Fibroblast of villous mesenchyme (primary cell): ENCODE measurements at places on chromosomes 11 and 22.

GRCh38 chr22:27358096-27358870 lies 443.3 kb downstream of the MN1 start:
- DNase-seq: no peak

GRCh38 chr11:90284171-90284570 lies 61.3 kb upstream of the CHORDC1 start:
- no peak for DNase-seq

DNA sequence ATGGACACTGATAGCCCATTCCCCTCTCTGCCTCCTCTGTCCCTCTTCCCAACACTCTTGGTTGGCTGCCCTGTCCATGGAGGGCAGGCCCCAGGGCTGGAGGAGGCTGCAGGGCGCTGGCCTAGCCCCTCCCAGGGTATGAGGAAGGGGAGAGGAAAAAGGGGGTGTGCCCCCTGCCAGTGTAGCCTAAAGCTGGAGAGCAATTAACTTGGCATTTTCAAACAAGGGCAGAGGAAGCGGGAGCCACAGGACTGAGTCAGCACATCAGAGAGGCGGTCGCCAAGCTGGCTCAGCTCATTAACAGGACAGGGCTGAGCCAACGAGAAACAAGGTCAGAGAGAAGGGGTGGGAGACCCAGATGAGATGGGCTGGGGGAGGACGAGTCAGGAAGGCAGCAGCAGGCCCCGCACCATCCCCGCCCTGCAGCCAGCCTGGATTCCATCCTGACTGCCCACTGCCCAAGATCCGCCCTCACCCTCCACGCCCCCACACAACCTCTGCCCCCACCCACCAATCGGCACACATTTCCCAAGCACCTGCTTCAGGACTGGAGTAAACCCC lies 76.3 kb downstream of the BUD13 start:
- no peak for DNase-seq

DNA sequence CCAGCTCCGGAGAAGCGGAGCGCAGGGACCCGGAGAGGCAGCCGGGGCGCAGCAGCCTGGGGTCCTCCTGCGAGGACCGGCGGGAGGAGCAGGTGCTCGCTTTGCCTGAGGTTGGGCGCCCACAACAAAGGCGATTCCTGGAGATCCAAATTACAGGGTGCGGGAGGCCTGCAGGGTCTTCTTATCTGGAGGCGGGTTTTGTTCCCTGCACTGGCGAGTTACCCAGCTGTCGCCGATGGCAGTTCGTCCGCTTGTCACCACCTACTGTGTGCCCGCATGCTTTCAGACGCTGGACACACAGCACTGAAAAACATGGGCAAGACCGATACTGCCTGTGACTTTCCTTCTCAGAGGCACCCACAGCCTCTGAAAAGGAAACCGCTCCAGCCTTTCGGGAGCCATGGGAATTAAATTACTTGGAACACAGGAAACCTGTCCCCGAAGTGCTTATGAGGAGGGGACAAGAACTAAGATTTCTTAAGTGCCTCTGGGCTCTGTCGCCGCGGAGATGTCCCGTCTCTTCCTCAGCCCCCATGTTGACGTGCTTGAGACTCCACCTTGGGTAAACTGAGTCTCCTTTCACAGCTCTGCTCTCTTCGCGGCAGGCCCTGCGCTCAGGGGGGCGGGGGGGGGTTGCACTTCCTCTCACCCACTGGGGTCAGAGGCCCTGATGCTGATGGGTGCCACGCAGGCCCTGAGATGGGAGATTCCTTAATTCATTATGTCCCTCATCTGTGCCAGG lies 1.3 kb upstream of the ZFTA start:
- no peak for DNase-seq

DNA sequence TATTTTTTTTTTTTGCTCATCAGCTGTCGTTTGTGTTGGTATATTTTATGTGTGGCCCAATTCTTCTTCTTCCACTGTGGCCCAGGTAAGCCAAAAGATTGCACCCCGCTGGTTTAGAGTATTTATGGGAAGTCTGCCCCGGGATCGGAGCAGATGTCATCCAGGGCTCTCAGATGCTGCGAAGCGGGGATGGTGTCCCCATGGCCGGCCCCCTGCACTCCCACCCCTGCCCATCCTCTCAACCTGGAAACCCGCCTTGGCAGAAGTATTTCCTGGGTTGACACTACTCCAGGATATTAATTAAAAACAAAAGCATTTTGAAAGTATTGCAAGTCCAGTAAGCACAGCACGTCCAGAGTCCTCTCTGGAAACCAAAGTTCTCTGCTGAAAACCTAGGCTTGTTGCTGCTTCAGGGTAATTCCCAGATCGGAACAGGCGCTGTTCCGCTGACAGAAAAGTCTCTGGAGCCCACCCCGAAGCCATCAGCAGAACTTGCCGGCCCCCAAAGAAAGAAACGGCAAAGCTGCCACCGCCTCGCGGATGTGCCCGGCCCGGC lies 833 bp downstream of the SCUBE2 start:
- no peak for DNase-seq

- DNase-seq: no peak
These were observed 21.5 kb downstream of the CAT start for GRCh38 chr11:34460278-34460677.

DNA sequence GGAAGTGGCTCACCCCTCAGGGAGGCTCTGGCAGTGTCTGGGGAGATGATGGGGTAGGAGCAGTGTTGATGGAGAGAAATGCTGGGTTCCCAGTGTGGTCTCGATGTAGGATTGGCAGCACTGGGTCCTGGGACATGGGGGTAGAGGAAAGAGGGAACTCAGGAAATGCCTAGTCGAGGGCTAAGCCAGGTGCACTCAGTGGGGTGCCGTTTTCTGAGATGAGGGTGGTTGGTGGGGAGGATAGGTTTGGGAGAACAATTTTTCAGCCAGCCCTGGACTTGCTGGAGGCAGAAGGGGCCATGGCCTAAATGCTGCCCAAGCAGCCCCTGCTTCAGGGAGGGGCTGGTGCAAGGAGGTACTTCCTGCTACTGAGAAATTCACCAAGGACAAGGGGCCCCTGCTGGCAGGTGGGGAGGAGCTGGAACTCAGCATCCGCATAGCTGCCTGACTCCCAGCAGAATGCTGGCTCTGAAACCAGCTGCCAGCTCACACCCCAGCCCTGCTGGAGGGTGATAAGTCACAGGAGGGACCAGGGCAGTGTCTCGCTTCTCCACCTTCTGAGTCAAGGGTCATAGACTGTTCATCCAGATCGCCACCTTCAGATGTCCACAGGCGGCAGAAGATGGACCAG lies 6.0 kb downstream of the CCDC157 start:
- DNase-seq: no peak

- DNase-seq: no peak
These were observed 171.7 kb upstream of the NCAM1 start for GRCh38 chr11:112789481-112789880.

DNA sequence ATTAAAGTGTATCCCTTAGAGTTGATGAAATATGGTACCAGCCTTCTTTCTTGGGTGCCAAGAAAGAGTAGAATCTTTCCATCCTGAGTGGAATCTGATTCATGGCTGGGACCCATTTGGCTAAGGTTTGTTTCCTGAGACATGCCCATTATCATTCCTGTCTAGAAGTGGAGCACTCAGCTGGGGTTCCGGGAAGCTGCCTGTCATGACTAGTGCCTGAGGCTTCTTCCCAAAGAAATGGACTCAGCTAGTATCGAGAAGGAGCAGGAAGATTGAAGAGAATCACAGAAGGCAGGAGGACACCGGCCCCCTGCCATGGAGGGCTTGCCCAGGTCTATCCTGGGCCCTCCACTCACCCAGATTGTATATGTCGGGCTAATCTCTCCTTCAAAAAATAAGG lies 57.6 kb downstream of the KREMEN1 start:
- no peak for DNase-seq

DNA sequence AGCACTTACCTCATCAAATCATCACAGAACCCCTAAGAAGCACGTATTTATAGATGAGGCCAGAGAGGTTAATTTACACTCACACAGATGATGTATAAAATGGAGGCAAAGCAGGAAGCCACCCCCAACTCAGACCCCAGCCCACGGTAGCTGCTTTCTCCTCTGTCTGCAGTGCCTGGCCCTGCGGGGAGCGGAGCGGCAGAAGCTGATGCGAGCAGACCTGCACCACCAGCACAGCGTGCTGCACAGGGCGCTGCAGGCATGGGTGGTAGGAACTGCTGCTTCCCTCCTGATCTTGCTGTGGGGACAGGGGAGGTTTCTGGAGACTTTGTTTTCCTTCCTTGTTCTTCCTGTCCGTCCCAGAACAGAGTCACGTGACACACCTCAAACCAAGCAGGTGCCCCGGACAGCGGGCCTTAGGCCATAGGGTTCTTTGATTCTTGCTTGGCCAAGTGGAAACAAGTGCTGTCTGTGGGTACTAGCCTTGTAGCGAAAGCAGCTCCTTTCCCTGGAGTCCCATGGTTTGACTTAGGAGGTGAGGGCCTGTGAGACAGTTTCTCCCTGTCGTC lies 57.8 kb downstream of the PISD start:
- no peak for DNase-seq

GRCh38 chr11:93662175-93662570 lies 691 bp downstream of the CEP295 start:
- no peak for DNase-seq

GRCh38 chr11:105148241-105148640 lies 8.7 kb upstream of the CARD18 start:
- no peak for DNase-seq

DNA sequence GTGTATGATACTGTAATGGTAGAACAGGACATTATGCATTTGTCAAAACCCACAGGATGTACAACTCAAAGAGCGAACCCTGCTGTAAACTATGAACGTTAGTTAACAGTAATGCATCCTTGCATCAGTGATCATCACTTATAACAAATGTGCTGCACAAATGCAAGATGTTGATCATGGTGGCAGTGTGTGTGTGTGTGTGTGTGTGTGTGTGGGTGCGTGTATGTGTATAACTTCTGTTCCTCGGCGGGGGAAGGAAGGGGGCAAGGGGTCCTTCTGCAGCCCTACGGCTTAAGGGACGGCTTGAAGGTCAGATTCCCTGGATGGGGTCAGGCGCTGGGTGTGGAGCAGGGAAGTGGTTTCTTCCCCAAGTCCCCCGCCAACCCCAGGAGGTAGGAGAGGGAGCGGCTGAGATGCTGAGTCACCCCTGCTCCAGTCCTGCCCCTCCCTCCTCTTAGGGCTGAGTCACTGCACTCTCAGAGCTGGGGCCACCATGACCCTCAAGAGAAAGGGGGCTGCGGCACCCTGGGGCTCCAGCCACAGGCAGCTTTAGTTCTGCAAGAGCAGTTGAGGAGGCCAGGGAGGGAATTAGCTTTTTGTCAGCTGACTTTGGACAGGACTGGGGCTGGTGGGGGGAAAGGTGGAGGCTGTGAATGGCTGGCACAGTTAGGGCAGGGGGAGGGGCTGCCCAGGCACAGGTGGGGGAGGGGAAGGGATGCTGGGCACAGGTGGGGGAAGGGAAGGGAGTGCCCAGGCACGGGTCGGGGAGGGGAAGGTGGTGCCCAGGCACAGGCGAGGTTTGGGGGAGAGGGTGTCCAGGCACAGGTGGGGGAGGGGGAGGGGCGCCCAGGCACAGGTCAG lies 8.8 kb upstream of the CTSD start:
- peak; percentile 88 for DNase-seq

GRCh38 chr22:24157822-24158135 lies 23.5 kb upstream of the SUSD2 start:
- no peak for DNase-seq

DNA sequence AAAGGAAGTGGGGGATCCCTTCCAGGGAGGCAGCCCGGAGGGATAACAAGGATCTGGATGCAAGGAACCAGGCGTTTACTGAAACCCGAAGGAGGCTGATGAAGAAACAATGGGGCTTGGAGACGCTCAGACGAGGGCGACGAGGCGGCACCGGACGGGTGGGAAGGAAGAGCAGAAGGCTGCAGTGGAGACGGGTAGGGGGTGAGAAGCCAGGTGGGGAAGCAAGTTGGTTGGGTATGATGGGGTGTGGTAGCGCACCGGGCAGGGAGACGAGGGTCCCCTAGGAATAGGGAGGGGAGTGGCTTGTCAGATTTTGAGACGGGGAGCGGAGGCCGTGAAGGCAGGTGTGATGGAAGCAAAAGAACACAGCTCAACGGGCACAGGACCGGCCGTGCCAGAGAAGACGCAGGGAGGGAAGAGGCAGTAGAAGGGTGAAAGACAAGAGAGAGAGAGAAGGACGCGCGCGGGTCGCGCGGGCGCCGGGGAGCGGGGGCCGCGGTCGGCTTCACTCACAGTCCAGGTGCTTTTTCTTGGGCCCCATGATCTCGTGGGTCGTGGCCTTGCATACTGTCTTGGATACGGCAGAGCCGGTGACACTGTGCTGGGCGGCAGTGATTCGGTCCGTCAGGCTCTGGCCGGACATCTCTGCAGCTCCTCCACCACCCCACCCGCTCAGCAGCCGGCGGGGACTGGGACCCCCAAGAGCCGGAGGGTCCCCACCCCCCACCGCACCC lies 579 bp downstream of the PICALM start:
- peak; percentile 30 for DNase-seq

- DNase-seq: peak; percentile 80
These were observed 918 bp upstream of the CAPN5 start for GRCh38 chr11:77065878-77066228.

DNA sequence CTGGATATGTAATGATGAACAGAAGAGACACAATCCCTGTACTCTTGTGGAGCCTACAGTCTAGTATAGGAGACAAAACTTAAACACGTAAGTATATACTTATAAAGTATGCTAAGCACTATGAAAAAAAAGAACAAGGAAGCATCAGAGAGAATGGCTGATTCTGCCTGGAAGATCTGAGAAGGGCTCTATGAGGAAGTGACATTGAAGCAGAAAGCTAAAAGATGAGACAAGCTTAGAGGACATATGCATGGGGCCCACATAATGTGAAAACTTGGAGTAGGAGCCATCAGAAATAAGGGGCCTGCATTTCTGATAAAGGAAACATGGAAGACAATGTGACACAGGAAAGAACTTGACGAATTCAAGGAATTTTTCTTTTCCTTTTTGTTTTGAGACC lies 16.6 kb downstream of the SAA1 start:
- no peak for DNase-seq

GRCh38 chr22:21009638-21010425 lies 5.1 kb upstream of the P2RX6 start:
- peak; percentile 68 for DNase-seq

DNA sequence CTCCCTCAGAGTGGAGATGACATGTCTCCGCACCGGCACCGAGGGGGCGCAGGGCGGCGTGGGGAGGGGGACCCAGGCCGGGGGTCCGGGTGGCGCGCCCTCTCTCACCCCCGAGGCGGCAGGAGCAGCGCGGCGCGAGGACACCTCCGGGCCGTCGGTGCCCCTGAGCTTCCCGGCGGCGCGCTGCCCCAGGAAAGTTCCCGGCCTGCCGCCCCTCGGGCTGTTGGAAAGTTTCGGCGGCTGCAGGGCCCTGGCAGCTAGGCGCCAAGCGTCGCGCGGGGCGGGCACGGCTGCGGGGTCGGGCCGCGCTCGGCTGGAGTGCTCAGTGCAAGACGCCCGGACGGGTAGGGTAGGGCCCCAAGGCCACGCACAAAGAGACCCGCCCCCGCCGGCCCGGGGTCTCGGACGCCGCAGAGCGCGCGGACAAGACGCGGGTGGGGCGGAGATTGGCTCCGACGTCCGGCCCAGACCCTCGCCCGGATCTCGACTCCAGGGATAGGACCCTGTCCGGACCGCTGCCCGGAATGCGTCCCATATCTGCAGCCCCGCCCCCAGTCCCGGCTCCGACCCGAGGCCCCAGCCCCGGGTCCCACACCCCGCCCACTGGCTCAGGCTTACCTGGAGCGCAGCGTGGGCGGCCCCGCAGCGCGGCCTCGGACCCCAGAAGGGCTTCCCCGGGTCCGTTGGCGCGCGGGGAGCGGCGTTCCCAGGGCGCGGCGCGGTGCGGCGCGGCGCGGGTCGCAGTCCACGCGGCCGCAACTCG lies 471 bp downstream of the ARVCF start:
- DNase-seq: no peak
